ENCODE measurements at places on chromosomes 6 and 20.

DNA sequence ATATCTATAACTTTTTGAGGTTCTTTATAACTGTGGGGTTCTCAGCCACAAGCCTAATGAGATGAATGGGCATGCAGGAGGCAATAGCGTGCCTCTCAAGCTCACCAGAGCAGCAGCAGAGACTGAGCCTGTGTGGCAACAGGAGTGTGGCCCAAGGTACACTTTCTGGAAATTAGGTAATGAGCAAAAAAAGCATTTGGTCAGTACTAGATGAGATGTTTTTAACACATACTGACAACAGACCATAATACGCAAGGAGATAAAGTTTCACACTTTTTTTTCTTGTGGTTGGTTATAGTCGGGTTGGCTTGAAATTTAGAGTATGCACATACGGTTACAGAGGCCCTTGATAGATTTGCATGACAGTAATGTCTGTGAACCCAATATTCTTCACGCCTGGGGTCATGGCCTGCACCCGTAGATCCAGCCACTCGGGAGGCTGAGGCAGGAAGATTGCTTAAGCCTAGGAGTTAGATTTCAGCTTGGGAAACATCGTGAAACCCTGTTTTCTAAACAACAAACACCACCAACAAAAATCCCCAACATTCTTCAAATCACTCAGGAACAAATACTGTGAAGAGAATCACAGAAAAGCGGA, 300.1 kb downstream of the GMDS start:
- no peak for DNase-seq

DNA sequence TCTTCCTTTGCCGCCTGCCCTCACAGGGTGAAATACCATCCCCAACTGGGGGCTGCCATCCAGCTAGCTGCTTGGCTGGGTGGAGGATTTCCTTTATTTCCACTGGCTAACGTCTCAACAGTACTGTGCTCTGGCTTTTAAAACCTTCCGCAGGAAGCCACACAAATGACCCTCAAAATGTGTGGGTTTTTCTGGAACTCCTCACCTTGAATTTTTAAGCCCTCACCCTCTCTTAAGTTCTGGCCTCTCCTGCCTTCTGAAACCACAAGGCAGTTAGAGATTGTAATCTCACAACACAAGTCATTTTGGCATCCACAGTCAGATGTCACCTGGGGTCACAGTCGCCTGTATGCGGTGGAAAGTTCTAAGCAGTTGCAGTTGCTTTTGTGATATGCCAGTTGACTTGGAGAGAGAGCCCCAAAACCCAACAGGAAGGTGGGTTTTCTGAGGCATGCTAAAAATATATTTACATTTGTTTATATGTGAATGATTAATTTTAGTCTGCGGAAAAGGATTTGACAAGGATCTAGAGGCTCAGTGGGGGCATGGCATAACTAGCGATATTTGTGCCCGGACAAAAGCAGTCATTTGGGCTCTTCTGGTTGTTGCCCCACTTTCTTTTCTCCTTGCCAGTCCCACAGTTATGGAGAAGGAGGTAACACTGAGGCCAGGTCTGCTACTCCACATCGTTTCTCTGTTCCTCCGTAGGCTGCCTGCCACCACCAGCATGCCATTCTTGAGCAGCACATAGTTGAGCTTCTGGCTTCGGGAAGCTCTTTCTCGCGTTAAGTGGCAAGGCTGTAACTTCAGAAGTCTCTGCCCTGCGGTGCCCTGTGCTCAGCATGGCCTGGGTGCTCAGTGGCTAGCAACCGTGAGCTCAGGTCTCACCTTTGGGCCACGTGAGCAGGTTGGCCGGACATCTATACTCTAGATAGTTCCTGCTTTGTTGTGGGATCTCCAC, 335.3 kb downstream of the CD83 start:
- DNase-seq, result no peak

GRCh38 chr20:5859608-5860007, 90.7 kb downstream of the TRMT6 start:
- DNase-seq, result no peak

DNA sequence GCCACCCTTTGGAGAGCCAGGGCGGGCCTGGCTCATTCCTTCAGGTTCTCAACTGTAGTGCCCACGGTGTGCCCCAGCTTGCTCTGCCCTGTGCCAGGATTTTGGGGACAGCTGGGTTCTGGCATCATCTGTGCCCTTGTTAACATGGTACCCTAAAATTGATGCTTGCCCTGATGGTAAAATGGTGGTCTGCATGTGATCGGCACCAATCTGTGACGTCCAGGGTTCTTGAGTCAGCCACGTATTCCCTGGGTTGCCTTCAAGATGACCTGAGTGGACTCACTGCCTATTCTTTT, 31.2 kb upstream of the APCDD1L start:
- no peak for DNase-seq

DNA sequence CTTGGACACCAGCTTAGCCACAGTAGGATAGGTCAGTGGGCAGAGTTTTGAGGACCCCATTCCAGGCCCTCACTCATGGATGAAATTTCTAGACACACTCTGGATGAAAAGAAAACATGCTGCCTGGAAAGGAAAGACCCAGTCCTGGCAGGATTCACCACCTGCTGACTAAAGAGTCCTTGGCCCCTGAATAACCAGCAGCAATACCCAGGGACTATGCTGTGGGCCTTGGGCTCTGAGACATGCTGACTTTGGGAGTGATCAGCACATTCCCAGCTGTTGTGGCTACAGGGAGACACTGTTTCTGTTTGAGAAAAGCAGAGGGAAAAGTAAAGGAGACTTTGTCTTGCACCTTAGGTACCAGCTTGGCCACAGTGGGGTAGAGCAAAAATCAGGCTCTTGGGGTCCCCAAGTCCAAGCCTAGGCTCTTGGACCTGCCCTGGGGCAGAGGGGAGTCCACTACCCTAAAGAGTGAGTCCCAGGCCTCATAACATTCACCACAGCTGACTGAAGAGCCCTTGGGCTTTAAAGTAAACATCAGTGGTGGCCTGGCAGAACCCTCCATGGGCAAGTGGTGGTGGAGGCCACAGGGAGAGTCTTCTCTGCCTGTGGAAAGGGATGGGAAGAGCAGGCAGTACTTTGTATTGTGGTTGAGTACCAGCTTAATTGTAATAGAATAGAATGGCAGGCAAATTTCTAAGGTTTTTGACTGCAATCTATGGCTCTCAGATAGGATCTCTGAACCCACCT, 516.8 kb downstream of the BCKDHB start:
- DNase-seq, result no peak

DNA sequence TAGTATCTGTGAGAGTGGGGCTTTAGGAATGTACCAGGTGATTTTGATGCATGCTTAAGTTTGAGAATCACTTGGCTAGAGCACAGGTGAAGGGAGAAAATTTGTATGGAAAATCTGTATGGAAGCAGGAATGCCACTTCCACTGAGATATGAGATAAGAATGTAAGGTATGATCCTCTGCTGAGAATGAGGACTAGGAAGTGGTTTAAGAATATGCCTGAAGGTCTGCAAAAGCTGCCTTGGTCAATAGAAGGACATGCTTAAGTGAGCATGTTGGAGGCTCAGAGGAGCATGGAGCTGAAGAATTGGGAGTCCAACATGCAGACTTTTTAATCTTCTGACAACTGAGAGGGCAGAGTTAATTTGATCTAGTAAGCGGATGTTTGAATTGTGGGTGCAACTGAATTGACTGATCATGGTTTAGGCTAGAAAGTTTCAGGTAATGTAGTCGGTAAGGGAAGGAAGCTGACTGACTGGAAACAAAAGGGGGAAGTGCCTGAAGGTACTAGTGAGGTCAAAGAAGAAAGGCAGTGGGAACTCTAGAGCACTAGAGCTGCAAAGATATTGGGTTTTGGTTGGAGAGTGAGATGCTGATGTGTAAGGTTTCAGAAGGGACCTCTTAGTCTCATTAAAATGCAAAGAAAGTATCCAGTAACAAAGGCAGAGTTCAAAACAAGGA, 28.6 kb upstream of the NOTCH4 start:
- peak; percentile 16 for DNase-seq

- no peak for DNase-seq
These were observed 134.2 kb downstream of the MRPL14 start for GRCh38 chr6:43992783-43993644.

DNA sequence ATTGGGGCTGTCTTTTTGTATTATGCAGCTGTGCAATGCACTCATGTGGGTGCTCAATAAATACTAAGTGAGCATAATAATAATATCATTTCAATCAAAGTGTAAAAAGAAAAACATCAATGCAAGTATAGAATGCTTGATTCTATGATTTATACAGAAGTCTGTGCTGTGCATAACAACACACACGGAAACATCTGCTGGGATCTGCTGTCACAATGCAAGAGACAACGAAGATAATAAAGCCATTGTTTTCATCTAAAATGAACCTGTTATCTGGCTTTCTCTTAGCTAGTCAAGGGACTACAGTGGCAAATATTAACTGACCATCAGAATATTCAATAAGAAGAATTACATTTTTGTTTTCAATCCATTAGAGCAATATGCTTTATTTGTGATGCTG, 1156.9 kb upstream of the MAP3K7 start:
- no peak for DNase-seq

GRCh38 chr6:32087574-32088486, 21.3 kb downstream of the TNXB start:
- DNase-seq, result peak; percentile 77

GRCh38 chr6:168015482-168016175, 18.2 kb downstream of the KIF25 start:
- DNase-seq, result no peak

DNA sequence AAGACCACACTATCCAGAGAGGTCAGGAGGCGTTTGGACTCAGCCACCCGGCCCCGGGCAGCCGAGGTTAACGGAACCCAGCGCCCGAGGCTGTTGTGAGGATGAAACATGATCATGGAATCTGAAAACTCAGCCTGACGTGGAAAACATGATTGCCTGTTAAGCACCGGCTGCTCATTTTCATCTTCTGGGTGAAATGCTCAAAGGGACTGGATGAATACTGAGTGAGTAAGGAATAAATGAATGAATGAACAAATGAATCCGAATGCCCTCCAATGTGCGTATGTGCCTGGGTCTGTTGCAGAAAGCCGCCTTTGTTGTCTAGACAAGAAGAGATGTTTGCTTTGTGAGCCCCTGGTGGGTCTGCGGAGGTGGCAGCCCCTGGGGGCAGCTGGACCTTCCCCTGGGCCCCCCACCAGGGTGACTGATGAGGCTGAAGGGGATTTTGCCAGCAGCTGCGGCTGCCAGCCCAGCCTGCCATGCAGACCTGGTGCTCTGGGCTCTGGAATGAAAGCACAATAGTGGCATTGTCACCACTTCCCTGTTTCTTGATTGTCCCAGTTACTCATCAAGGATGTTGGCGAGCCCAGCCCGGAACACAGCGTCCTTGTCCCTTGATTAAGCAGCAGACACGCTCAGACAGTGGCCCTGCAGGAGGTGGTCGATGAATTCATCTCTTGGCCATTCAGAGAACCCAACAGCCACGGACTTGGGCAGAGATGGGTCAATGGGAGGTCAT, 211.1 kb downstream of the ANKRD60 start:
- peak; percentile 71 for DNase-seq

DNA sequence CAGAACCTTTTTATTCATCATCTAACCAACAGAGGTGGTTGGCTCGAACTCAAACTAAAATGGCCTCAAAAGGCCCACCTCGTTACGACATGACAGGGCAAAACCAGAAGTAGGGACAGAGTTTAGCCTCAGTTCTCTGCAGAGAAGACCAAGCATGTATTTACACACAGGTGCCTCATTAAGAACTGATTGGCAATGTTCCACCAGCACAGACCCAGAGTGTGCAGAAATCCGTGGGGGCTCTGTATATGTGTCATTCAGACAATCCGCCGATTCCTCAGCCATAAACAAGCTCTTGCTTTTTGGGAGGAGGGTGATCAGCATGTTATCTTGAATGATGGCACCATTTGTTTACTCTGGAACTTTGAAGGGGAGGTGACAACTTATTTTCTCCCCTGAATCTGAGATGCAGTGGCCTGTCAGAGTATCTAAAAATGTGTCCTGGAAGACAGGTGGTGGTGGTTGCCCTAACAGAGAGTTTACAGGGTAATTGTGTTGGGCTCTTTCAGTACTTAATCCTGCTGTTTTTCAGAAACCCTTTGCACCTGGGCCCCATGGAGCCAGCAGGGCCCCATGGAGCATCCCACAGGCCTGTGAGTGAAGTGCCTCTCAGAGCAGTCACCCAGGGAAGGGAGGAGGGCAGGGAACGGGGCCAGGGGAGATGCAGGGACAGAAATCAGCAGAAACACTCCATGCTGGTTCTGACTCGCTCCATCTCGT, 29.1 kb upstream of the C20orf203 start:
- no peak for DNase-seq

DNA sequence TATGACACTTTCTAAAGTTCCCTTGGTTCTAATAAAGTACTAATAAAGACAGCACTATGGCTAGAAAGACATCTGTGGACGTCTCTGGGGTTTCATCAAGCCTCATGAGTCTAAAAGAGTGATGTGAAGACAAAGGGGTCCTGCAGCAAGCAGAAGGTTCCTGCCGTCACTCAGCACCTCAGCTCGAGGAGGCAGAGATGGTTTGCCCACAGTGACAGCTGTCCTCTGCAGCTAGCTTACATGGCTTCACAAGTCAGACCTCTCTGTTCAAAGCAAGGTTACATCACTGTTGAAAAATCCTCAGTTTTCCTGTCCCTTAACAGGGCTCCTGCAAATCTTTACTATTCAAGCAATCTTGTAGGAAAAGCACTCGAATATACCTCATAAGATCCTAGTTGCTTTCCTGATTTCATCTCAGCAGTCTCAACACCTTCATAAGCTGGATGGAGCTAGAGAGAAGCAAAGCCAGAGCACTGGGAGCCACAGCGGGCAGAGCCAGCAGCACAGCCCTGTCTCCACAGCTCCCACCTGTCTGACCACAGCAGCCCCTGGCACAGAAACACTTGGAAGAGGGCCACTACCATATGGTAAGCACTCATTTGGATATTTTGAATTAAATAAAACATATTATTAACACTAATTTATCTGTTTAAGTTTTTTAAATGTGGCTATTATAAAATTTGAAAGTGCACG, 202.3 kb downstream of the GMDS start:
- no peak for DNase-seq

- no peak for DNase-seq
These were observed 542 bp upstream of the AFG1L start for GRCh38 chr6:108294297-108294726.

GRCh38 chr20:57498425-57499400, 26.2 kb downstream of the CTCFL start:
- DNase-seq, result peak; percentile 15

DNA sequence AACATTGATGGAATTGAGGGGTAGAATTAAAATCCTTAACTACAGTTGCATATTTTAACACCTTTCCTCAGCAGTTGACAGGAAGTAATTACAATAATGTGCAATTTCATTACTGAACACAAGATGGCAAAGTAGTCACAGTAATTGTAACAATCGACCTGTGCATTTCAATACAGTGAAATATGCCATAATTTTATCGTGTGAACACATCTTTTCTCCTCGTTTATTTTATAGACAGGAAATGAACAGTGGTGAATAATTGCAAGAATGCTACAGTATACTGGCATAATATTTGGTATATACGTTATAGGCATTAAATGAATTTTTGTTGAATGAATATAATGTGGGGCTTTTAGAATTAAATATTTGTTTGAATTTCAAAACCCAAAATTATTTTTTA, 25.0 kb downstream of the CYB5R4 start:
- peak; percentile 42 for DNase-seq
